Mesangial cell (primary cell): ENCODE measurements at places on chromosomes 3 and 15. TPM values are rescaled to one million over a fixed set of nuclear protein-coding genes. Genes with fewer than 3 reads are reported as not detected.

GPR160 gene
- 1.5 and 1.6 TPM in 2 replicates for total RNA-seq

TGM5 gene
- total RNA-seq: not detected in 2 replicates

MYO5C gene
- total RNA-seq: 4.8 and 5.5 TPM in 2 replicates

VPS39 gene
- total RNA-seq: 24.0 and 42.1 TPM in 2 replicates

GOLGA6L4 gene
- total RNA-seq: 0.25 and 0.49 TPM in 2 replicates

WDR93 gene
- total RNA-seq: 0.16 and 0.25 TPM in 2 replicates

PIF1 gene
- 4.1 and 36.7 TPM in 2 replicates for total RNA-seq
